NCI-H345 (cell line): ENCODE measurements at places on chromosomes 11 and 22.

DNA sequence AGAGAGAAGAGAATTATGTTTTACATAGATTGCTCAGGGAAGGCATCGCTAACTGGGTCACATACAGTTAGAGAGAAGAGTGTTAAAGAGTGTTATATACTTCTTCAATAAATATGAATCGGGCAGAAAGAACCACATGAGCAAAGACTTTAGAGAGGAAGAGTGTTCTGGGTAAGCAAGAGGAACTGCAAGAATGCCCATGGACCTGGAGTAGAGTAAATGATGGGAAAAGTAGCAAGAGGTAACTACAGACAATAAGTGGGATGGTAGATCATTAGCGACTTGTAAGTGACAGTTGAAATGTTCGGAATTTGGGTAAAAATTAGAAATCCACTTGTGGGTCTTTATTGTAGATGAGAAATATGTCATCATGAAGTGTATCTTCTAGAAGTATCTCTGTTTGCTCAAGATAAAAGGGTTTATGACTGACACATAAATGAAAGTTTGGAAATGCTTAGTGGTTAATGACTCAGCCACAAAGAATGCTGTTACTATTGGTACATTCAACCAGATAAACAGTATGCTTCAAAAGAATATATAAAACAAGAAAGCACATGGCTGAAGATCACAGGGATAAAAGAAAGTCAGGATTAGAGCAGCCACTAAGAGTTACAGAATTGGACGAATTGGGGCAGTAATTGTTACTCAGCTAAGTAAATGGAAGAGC lies 229.3 kb downstream of the CASP12 start:
- DNase-seq, result no peak

DNA sequence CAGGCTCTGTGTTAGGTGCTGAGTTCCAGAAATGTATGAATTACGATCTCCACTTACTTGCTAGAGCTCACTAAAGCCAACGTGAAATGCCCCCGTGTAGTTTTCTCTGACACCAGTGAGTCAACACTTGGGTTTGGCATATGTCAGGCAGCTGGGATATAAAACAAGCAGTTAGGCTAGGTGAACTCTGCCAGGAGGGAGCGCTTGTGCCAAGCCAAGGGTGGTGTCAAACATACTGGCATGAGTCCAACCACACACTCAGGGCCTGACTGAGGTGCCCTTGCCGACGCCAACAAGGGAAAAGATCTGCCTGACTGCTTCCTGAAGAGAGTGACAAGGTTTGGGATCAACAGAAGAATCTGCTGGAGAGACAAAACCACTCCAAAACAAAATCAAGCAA lies 167.8 kb upstream of the NARS2 start:
- peak; percentile 93 for DNase-seq

GRCh38 chr22:41023299-41023623 lies 69.1 kb upstream of the EP300 start:
- DNase-seq, result no peak

DNA sequence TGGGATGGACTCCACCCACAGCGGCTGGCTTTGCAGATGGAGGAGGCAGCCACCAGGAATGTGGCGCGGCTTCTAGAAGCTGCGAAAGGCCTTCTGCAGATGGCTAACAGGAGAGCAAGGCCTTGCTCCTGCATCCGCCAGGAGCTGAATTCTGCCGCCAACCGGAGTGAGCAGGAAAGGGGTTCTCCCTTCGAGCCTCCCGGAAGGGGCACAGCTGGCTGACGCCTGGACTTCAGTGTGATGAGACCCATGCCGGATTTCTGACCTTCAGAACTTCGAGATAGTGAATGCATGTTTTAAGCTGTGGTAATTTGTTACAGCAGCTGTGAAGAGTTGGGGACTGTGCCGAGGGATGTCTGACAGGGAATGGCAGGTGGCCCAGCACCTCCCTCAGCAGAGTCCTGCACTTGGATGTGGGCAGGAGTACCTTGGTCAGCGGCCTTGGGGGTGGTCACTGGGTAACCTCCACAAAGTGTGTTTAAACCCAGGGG lies 7.7 kb downstream of the TBC1D22A start:
- no peak for DNase-seq

GRCh38 chr11:93054881-93055280 lies 85.4 kb downstream of the MTNR1B start:
- no peak for DNase-seq

- no peak for DNase-seq
Observed at GRCh38 chr11:9461760-9462134, 935 bp downstream of the ZNF143 start.

GRCh38 chr22:21663738-21664137 lies 2.1 kb upstream of the PPIL2 start:
- DNase-seq, result no peak

DNA sequence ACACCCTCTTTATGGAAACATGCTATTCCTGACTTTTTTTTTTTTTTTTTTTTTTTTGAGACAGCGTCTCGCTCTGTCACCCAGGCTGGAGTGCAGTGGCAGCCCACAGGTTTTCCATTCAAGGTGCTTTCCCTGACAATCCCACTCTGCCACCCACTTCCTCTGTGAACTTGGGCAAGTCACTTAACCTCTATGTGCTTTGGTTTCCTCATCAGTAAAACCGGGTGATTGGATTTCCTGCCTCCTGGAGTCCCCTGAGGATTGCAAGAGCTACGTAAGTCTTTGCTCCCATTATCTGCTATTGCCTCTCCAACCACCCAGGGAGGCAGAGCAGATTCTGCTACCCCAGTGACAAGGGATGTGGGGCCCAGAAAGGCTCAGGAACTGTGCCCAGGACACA lies 54.1 kb downstream of the CELSR1 start:
- DNase-seq, result no peak

- DNase-seq, result no peak
Observed at GRCh38 chr11:38680746-38681145, 2082.7 kb upstream of the RAG2 start.

DNA sequence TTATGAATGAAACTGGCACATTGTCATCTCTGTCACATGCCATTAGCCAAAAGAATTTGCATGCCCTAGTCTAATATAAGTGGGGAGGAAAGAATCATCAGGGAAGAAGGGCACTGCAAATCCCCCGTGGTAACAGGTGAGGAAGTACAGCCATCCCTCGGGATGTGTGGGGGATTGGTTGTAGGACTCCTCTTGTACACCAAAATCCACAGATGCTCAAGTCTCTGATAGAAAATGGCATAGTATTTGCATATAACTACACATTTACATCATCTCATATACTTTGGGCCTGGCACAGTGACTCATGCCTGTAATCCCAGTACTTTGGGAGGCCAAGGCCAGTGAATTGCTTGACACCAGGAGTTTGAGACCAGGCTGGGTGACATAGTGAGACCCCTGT lies 109.7 kb downstream of the HIPK3 start:
- DNase-seq, result no peak

DNA sequence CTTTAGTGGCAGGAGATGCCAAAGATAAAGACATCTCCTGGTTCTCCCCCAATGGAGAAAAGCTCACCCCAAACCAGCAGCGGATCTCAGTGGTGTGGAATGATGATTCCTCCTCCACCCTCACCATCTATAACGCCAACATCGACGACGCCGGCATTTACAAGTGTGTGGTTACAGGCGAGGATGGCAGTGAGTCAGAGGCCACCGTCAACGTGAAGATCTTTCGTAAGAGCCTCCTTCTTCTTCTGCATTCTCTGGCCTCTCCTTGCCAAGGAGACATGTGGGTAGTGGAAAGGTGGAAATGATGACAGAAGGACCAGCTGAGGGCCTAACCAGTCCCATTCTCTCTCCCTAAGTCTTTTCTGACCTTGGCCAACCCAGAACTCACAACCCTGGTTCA lies 110.1 kb upstream of the TTC12 start:
- no peak for DNase-seq
